Epithelial cell of proximal tubule (primary cell): ENCODE measurements at places on chromosomes 16 and 17.

DNA sequence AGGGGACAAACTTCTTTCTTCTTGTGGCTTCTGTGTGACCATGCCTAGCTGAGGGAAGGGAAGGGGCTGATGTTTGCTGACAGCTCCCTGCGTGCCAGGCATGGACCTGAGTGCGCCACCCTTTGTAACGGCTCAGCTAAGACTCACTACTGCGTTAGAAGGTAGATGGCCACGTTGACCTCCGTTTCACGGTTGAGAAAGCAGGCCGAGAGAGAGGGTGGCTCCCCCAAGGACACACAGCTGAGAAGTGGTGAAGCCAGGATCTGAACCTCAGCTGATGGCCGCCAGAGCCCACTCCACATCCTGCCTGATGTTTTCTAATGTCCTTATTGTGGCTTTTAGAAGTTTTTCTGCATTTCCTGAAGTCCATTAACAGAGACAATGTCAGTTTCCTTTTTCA, 45.1 kb downstream of the RGS9 start:
- DNase-seq = no peak

- DNase-seq = no peak
Observed at GRCh38 chr16:50393858-50394802, 25.3 kb upstream of the BRD7 start.

- DNase-seq = no peak
Observed at GRCh38 chr16:70768203-70768580, 32.8 kb downstream of the VAC14 start.

- no peak for DNase-seq
Observed at GRCh38 chr17:17303010-17303846, at the start of gene NT5M. TSS of gene NT5M (plus strand) at chr17:17303373. CDS start at chr17:17303551, 178 bp downstream.

GRCh38 chr16:73154063-73154870, 106.3 kb upstream of the ZFHX3 start:
- DNase-seq = no peak
